ENCODE measurements at places on chromosomes 1 and 21. TPM values are rescaled to one million over a fixed set of nuclear protein-coding genes. Genes with fewer than 3 reads are reported as not detected.

The SMYD2 gene
- 38.7 TPM for total RNA-seq

The FCGR1A gene
- not detected for total RNA-seq

The PTGS2 gene
- 0.38 TPM for total RNA-seq

The MCM3AP gene
- total RNA-seq, result 56.5 TPM

Measured in mesangial cell (primary cell).